ENCODE measurements at places on chromosomes 5 and 9.
A peak's percentile ranks its signal among the peaks of the same experiment; 100 is the strongest.

DNA sequence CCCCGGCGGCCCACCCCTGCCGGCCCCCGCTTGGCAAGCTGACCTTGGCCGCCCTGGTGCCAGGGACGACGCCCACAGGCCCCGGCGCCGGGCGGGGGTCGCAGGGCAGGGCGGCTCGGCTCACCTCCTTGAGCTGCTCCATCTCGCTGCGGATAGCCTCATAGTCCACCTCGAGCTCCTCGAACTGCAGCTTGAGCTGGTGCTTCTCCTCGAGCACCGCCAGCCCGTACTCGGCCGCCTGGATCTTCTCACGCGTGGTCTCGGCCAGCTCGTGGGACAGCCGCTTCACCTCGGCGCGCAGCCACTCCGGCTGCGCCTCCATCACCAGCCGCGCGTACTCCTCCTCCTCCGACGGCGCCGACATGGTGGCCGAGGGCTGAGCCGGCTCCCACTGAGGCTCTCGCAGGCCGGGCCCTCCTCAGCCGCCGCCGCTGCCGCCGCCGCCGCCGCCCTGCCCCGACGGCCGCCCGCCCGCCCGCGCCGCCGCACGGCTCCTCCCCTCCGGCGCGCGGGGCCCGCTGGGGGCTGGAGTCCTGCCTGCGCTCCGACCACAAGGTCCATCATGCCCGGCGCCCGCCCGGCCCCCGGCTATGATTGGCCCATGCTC is at the start of gene BICD2:
BICD2 (minus strand) TSS at position 453 of the 607 bp plus-strand sequence; CDS start at position 364, 89 bp downstream.
- peak; percentile 24 for DNase-seq

DNA sequence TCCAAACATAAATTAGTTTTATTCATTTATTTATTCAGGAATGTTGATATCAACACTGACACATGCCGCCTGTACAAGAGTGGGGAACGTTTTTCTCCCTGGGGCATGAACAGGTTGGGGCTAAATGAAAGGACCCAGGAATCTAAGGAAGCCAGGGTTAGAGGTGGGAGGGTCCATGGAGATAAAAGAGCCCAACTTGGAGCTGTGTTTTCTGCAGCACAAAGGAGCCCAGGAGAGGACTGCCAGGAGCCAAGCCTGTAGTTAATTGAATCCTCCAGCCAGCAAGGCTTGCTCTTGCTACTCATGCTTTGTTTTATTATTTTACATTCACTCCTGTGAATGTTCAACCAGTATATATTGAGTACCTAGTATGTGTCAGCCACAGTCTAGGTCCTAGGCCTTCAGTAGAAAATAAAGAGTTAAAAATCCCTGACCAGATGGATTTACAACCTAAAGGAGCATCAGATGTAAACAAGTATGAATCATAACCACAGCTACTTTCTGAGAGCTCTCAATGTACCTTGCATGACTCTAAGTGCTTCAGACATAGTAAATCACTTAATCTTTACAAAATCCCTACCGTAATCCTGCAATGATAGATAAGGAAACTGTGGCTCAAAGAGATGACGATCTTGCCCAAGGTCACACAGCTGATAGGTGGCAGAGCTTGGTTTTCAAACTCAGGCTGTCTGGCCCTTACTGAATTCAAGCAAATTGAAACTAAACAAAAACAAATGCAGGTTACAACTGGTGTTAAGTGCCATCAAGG is 69.8 kb downstream of the ASTN2 start:
- DNase-seq = no peak

DNA sequence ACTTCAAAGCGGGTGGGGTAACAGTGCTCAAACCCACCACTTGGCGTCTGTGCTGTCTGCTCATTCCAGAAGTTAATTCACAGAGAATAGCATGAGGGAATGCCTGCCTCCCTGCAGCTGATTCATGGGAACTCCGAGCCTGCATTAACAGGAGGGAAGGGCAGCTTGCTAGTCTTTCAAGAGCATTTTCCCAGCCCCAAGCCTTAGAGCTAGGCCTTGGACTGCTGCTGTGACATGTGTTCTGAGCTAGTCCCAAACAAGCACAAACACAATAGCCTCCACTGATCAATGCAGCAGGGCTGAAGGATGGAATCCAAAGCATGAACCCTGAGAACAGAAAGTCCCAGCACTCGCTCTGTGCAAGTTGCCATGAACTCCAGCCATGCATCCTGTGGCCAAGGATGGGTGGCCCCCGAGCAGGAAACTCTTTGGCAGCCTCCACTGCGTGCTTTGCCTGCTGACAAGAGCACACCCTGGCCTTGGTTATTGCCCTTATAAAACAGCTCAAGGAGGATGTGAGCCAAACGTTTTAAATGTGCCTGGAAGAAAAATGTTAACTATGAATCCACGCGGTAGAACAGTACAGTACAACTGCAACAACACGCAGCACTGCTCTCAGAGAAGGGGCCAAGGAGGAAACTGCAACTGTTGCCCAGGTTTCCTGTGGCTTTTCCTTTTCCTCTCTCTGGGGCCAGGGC is 653.1 kb upstream of the KLF4 start:
- DNase-seq = no peak

DNA sequence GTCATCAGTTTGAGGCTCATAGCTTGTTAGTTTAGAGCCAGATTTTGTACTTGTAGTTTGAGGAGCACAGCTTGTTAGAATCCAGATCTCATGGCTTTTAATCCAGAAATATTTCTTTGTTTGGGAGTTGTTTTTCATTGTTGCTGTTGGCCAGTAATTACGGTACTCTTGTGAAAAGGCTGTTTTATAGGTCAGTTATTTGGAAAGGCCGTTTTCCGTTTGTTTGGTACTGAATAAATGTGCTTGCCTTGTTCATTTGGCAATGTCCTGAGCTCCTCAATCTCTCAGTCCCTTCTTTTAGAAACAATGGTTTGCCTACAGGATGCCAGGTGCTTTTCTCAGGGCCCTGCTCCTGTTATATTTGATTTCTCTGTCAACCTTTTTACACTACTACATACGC is 4.5 kb upstream of the MOB3B start:
- no peak for DNase-seq

DNA sequence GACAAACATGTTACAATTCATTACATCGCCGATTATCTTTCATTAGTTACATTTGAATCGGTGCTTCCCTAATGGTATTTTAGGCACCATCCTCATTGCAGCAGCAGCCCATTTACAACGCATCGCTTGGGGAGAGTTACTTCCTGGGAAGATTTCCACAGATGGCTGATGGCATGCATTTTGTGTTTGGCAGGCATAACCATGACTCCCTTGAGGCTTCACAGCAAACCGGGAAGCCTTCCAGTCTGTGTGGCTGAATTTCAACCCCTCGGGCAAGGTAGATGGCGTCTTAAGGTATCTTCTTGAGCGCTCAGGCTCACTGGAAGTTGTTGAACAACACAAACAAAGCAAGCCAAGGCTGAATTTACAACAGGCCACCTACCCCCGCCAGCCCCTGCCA is 1.6 kb upstream of the DNAH5 start:
- no peak for DNase-seq

GRCh38 chr5:90560771-90561170 is 2.2 kb downstream of the ADGRV1 start:
- peak; percentile 56 for DNase-seq

GRCh38 chr5:113227798-113228197 is 207.0 kb downstream of the TSSK1B start:
- DNase-seq = no peak

DNA sequence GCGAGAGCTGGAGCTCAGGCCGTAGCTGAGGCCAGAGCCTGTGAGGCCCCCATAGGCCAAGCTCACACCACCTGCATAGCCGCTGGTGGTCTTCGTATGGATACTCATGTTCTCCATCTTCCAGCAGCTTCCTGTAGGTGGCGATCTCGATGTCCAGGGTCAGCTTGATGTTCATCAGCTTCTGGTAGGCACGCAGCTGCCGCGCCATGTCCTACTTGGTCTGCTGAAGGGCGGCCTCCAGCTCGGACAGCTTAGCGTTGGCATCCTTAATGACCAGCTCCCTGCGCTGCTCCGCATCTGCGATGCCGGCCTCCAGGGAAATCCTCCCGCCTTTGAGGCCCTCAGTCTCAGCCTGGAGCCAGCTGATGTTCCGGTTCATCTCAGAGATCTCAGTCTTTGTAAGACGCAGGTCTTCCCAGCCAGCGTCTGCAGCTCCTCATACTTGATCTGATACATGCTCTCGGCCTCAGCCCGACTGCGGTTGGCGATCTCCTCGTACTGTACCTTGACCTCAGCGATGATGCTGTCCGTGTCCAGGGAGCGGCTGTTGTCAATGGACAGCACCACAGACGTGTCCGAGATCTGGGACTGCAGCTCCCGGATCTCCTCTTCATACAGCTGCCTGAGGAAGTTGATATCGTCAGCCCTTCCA is 172.1 kb downstream of the PPP2R2B start:
- no peak for DNase-seq

DNA sequence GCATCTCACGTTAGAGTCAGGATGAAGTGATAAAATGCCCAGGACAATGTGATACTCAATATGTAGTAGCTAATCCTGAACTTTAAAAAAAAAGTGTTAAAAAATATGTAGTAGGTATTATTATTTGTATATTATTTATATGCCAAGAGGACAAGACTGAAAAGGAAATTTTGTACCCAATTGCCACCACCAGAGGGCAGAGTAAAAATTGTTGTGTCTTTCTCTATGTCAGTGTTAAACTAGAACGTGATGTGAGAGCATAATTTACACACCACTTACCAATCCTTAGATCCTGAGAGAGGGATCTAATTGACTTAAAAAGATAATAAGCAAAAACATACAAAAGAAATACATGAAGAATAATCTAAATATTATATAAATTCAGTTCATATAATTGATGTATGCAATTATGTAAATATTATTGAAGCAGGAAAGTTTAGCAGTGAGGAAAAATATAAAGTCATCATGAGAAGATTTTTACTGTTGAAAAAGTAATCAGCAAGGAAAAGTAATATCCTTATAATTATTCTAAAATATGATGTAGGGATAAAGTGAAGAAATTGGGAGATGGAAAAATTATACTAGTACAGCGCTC is 288.9 kb downstream of the RAB3C start:
- DNase-seq = peak; percentile 47

- DNase-seq = no peak
These were observed 49.8 kb downstream of the GABBR2 start for GRCh38 chr9:98658951-98659351.

DNA sequence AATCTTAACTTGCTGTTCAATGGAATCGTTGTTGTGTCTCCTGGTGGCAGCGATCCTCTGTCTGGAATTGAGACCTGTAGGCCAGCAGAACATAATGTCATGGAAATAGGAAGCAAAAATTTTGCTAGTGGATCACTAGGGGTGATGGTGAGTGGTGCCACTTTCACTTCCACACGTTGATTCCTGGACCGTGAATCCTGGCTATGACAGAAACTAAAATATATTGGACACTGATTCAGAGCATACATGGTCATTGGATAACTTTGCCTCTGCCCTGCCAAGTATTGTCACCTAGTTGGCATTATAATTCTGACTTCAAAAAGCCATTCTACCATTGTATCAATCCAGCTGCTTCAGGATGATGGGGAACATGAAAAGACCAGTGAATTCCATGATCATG is 353.2 kb downstream of the IRX1 start:
- DNase-seq = no peak

- DNase-seq = no peak
These were observed 326.4 kb upstream of the PDE4D start for GRCh38 chr5:60219921-60220320.

DNA sequence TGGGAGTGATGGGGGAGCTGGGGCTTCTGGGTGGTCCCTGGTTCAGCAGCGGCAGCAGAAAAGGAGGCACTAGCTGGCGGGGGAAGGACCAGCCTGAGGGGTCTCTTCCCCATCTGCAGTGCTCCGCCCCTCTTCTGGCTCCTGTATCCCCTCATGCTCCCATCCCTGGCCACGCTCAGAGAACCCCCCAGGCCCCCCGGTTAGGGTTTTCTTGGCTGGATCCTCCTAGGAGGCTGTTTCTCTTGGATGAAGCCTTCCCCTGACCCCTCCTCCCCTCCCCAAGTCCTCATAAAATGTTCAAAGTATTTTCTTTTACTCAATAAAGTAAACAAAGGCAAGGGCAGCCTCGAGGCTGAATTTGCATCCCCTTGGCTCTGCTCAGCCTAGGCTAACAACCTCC is 60.8 kb downstream of the FGF18 start:
- DNase-seq = no peak

GRCh38 chr5:118598311-118598710 is 390.0 kb downstream of the DTWD2 start:
- DNase-seq = no peak

GRCh38 chr9:86286278-86286677 is 3.9 kb upstream of the ISCA1 start:
- DNase-seq = no peak

DNA sequence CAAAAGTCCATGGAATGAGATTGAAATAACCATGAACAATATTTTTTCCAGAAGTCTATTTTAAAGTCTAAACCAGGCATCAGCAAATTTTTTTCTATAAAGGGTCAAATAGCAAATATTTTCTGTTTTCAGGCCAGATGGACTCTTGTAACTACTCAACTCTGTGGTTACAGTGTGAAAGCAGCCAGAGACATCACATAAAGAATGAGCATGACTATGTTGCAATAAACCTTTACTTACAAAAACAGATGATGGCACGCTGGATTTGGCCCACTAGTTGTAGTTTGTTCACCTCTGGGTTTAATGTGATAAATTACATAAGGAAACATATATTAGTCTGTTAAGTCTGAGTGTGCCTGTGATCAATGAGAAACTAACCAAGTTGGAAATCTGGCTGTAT is 319.2 kb downstream of the TRPM3 start:
- DNase-seq = no peak

GRCh38 chr9:130095872-130096271 is 42.2 kb downstream of the GPR107 start:
- no peak for DNase-seq

DNA sequence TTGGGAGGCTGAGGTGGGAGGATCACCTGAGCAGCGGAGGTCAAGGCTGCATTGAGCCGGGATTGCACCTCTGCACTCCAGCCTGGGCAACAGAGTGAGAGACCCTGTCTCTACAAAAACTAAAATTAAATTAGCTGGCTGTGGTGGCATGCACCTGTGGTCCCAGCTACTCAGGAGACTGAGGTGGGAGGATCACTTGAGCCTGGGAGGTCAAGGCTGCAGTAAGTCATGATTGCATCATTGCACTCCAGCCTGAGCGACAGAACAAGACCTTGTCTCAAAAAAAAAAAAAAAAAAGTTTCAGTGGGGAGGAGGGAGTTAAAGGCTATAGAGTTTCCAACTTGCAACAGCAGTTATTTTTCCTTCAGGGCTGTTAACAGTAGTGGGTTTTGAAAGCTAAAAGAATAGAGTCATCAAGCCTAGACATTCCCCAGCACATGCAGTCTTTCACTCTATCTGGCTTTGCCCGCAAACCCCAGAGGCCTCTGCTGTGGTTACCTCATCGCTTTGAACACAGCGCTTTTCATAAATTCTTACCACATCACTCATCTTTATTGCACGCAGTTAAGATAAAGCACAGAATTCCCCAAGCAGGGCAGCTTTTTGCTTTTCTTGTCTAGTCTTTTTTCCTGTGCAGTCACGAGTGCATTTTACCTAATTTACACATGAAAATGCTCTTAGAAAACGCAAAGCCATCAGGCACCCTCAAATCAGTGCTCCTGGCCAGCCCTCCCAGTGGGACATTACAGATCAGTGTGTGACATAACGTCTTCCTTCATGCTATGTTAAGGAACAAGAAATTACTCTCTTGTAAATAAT is 8.7 kb upstream of the SLC2A8 start:
- DNase-seq = peak; percentile 96

GRCh38 chr5:102974177-102974576 is 145.8 kb downstream of the GIN1 start:
- DNase-seq = no peak

All from RKO (cell line).